AG08396 (cell line): ENCODE measurements at places on chromosomes 11 and 22.

- DNase-seq = no peak
These were observed 78.3 kb upstream of the MYO18B start for GRCh38 chr22:25663654-25664053.

DNA sequence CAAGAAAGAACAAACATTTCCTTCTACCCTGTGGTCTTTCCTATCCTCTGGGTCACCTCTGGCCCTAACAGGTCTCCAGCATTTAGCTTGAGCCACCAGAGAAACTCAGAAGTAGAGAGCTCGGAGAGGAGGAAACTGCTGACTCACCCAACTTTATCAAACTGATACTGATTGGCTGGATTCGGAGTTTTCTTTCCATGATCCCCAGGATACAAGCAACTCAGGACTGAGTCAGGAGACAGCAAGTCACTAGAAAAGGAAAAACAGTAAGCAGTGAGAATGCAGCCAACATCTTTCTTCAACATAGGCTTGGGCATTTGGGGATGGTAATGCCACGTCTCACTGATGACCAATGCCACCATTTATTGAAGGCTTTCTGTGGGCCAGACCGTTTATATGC, 32.7 kb downstream of the THOC5 start:
- peak; percentile 66 for DNase-seq

GRCh38 chr11:96315476-96315875, 27.5 kb downstream of the MAML2 start:
- DNase-seq = no peak

GRCh38 chr22:22944268-22944985, 56.8 kb downstream of the IGLL5 start:
- DNase-seq = no peak

GRCh38 chr11:19161651-19162050, 40.1 kb downstream of the CSRP3 start:
- DNase-seq = no peak

DNA sequence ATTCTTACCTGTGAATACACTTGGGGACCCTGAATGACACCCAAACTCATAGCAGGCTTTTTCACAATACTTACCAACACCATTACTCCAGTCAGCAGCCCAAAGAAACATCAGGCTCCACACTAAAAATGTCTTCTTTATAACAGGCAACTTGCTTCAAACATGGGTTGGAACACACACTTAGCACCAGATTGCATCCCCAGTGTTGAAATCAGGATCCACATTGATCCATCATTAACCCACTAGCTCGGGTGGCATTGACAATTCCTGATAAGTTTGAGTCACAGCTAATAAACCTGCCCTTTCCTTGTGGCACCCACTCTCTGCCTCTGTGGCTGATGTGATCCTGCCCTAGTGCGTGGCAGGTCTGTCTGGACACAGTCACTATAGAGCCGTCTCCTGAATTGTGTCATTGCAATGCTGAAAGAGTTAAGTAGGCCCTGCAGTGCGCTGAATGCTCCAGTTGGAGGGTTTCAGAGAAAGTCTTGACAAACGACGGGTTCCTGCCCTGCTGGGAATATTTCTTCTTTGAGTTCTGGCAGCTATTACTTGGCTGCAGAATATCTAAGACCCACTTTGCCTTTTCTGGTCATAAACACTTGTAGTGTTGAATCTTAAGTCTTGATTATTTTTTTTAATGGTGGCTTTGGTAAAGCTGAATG, 19.6 kb upstream of the C11orf96 start:
- DNase-seq = no peak

- no peak for DNase-seq
These were observed 12.6 kb upstream of the SPON1 start for GRCh38 chr11:13949876-13950275.

DNA sequence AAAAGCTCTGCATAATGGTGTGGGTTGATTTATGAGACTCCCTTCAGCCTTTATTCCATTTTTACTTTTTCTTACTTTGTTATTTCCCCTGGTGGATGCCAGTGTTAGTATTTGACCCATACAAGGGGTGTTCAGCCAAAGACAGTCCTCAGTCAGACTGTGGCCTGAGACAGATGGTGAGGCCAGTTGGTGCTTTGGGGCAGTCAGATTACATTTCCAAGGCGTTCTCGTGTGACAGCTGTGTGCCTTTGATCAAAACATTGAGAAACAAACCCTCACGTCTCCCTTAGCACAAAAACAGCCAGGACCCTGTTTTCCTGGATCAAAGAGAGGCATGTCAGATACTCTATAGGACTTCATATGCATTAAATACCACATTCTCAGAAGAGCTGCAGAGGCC, 31.3 kb upstream of the SLN start:
- DNase-seq = no peak

- DNase-seq = peak; percentile 86
These were observed 10.9 kb downstream of the PIM3 start for GRCh38 chr22:49971232-49972162.

GRCh38 chr11:48006301-48006992, 26.1 kb downstream of the PTPRJ start:
- DNase-seq = peak; percentile 56
